ENCODE measurements at places on chromosomes 5 and 9.

- DNase-seq, result no peak
Measured at GRCh38 chr5:15600035-15600434, 100.1 kb downstream of the FBXL7 start.

DNA sequence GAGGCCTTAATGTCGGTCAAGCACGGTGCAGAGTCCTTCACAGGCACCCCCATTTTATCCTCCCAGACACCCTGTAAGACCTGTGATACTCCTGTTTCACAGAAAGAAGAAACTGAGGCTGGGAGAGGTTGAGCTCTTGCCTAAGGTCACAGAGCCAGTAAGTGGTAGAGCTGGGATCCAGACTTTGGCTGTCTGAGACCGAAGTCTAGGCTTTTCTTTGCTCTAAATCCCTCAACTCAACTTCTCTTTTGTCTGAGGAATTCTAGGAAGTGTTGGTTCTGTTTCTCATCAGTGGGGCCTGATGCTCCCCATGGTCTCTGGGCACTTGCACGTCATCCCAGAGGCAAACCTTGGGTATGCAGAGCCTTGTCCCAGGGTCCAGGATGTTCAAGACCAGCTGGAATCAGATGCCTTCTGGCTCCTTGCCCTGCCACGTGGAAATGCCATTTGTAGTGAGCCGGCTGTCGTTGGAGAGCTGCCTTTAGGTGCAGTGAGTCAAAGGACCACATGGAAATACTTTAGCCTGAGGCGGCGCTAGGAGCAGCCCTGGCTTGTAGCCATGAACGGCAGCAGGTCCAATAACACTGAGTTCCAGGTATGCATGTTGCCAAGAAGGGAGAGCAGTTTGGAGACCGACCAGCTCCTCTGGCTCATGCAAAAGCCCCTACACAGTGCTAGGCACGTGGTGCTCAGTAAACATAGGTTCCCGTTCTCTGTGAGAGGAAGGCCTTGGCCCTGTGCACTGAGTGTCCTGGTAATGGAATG, 9.2 kb downstream of the DCANP1 start:
- no peak for DNase-seq

DNA sequence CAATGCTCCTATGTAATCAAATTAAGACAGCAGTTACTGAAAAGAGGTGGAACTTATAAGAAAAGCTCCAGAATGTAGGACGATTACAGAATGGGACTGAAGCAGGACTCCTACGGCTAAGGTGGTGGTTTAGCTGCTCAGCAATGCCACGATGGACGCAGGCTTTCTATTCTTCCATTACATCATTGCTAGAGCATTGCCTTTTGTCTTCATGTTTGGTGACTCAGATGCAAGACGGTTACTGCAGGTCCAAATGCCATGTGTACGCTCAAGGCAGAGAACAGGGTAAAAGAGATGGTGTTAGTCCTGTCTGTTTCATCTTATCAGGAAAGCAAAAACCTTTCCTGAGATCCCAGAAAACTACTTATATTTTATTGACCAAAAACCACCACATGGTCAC, 255.1 kb downstream of the ZSWIM6 start:
- DNase-seq, result no peak

DNA sequence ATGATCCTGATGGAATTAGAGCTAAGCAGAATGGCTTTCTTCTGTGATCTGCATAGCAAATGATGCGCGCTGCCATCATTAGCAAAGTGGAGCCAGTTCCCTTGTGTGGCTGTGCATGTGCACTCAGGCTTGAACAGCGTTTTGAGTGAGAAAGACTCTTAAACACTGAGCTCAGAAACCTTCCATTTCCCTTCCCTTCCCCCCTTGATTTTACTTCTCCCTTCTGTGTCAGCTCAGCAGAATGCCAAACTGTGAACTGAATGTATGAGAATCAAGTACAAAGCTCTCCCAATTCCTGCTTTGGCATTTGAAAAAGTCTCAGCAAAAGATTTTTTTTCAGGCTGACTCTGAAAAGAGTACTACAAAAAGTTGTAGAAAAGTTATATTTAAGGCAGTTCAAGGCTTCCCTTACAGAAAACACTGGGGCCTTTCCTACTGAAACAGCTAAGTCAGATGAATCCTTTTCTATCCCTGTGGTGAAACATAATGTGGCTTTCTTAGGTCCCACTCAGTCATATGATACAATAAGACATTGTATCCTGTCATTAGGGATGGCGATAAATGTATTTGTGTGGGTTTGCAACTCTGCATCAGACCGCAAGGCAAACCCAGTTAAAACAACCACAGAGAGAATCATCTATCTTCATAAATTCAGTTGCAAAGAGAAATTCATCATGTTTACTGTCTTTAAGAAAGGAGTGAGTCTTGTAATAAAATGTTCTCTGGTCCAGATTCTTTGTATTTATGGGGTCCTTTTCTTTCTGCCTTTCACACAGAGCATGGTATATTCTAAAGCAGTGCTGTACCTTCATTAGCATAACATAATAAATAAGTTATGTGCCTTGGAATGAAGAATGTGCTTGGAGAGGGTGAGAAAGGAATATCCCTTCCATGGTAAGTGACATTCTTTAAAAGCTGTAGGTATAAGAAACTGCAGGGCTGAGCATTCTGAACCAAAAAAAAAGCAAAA, 222.6 kb downstream of the CAAP1 start:
- DNase-seq, result no peak

DNA sequence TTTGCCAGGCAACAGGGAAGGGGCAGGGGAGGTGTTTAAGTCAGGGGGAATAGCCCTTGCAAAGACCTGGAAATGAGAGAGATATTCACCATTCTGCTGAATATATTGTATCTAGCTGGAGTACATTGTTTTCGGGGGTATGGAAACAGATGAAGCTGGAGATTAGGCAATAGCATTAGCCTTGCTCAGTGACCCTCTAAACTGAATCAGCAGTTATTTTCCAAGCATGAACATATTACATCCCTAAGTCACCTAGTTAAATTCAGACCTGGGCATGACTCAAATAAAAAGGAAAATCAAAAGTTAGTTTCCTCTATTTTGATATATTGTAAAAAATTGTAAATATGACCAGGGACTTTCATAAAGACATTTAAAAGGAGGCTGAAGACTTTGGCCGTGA, 544.6 kb upstream of the TRPC7 start:
- DNase-seq, result no peak

DNA sequence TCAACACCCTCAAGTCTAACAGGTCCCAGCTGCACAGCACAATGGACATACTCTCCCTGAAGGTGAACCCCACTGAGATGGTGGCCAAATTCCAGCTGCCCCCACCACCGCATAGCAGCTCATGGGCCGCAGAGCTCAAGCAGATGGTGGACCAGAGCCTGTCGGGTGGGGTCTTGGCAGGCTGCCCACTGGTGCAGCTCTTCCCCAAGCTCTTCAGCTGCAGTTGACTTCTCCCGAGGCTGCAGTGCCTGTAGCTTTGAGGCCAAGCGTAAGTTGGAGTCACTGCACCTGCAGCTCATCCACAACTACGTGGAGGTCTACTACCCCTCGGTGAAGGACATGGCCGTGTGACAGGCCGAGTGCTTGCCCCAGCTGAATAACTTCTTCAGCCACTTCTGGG, 56.6 kb upstream of the SPTLC1 start:
- DNase-seq, result no peak

GRCh38 chr9:2576631-2577030, 45.0 kb upstream of the VLDLR start:
- DNase-seq, result no peak

GRCh38 chr9:21153336-21154017, 11.8 kb upstream of the IFNW1 start:
- no peak for DNase-seq

DNA sequence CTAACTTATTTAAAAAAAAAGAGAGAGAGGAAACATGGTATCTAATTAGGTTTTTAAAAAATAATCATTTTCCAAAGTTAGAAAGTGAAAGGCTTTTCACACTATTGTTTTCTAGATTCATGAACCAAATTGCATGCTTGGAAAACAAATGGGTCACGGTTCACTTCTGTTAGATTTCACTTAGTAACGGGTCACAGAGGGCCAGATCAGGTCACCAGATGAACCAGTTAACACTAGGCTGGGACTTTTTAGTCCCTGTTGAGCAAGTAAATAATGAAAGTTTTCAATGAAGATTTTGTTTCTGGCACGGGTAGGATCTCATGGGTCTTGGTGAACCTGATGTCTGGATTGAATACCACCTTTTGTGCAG, 207.2 kb upstream of the RFX3 start:
- DNase-seq, result no peak

GRCh38 chr5:111830333-111830732, 73.3 kb upstream of the NREP start:
- DNase-seq, result no peak

DNA sequence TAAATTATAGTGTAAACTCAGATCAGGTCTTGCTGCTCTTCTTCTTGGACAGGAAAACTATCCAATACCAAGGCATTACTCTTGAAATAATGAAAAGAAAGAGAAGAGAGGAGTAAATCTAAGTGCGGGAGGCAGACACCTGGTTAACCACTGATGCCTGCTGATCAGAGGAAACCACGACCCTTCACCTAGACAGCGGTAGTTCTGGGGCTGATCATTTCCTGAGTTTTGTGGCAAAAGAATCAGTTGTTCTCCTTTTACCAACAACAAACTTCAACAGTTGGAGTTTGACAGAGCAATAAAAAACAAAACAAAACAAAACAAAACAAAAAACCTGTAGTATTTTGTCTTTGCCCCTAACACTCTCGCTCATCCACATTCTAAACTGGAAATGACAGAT, 3.0 kb downstream of the RLN1 start:
- DNase-seq, result no peak

All from activated CD8-positive, alpha-beta memory T cell treated with anti-CD3 and anti-CD28 coated beads for 4 hours (primary cell).